CD8-positive, alpha-beta memory T cell (primary cell): ENCODE measurements at places on chromosomes 1 and 21. TPM values are rescaled to one million over a fixed set of nuclear protein-coding genes. Genes with fewer than 3 reads are reported as not detected.

DNA sequence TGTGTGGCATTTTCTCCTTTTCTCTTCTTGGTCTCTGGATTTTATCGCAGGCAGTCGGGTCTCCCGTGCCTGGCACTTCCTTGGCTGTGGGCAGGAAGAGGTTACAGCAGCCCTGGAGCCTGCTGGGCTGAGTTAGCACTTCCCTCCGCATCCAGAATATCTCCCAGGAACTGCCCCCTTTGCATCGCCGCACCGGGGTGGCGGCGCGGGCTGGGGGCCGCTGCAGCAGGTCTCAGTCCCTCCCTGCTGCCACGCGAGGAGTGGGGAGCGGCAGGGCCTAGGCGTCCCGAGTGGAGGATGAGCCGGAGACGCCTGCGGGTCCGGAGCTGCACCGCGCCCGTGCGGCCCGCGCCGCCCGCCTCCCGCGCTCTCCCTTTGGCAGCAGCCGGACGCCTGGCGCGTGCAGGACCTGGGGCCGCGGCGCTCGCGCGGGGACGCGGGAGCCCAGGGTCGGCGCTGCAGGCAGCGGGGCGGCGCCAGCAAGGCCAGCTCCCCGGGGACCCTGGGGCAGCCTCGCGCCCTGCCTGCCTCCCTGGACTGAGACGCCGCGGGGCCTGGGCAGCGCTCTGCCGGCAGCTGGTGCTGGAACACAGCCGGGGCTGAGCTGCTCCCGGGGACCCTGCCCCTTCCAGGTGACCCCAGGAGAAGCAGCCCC lies 192.8 kb downstream of the PRDM2 start:
- no peak for DNase-seq

- no peak for DNase-seq
Observed at GRCh38 chr1:224045556-224045955, 68.4 kb upstream of the FBXO28 start.

GRCh38 chr1:227170361-227171166 lies 147.7 kb downstream of the CDC42BPA start:
- no peak for DNase-seq

The INAVA gene
- polyA plus RNA-seq = 0.37 TPM
